ENCODE measurements at places on chromosomes 2 and 18.
A peak's percentile ranks its signal among the peaks of the same experiment; 100 is the strongest.

DNA sequence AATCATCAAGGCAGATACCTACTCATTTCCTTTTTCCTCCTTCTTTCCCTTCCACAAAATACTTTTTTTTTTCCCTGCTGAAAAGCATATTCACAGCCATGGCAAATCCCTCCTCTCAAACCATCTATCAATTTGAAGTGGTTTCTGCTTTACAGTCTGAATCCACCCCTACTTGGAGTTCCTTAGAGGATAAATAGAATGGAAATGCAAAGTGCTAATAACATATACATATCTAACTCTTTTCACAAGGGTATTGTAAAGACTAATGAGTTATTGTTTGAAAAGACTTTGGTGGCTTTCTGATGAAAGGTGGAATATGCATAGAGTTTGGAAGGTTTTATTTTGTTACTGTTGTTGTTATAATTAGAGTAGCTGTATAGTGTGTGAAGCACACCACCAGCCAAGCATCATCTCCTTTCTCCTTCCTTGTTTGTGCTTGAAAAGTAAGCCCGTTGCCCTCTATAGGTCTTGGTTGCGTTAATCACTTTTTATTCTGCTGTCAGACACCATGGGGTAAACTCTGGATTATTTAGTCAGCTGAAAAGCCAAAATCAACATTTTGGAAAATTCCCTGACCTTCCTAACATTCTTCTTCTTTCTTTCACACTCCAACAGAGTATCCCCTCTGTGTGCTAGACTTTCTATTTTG, 2126.9 kb upstream of the CELF4 start:
- no peak for DNase-seq

GRCh38 chr2:105125920-105126319, 88.1 kb downstream of the MRPS9 start:
- no peak for DNase-seq

DNA sequence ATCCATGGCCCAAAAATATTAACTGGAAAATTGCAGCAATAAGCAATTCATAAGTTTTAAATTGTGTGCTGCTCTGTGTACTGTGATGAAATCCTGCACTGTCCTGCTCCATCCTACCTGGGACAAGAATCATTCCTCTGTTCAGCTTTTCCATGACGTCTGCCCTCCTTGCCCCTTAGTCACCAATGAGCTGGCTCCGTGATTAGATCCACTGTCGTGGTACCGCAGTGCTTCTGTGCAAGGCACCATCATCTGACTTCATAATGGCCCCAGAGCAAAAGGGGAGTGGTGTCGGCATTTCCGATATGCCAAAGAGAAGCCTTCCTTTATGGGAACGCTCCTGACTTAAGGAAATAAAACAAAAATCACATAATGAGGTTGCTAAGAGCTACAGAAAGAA, 3.4 kb upstream of the FAHD2A start:
- DNase-seq, result no peak

DNA sequence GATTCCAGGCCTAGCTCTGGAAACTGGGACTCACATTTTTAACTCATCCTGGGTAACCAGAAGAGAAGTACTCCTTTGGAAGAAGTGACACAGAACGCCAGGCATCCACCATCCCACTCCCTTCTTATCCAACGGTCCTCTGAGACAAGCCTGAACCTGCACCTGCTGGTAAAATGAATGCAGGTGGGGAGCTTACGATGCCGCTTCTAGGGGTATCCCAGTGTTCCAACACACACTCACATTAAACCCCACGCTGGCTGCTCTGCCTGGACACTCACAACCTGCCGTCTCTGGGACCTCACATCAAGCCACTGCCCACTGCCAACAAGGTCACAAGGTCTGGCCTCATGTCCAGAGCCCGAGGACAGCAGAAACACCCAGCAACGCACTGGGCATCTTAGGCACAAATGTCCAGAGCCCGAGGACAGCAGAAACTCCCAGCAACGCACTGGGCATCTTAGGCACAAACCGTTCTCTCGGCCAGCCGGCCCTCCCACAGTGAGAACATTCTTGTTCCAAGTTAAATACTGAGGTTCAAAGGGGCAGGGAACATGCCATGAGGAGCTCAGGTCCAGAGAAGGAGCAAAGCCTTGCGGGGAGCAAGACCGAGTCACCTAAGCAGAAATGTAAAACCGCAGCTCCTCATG, 9.9 kb downstream of the SLC66A2 start:
- DNase-seq, result no peak

DNA sequence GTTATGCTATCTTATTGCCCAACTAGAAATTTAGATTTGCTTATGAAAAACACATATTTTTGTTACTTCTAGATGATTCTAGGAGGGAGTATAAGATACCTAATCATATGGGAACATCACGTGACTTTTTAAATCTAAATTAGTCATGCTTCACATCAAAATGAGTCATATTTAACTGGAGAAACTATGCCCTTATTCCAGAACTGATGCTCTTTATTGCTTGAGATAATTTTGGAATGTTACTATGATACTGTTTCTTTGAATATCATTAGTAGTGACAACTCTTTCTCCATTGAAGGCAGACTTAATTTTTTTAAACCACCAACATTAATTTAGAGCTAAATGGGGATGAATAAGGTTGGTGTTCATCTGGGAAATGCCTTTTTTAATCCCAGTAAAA, 19.9 kb upstream of the ELAC1 start:
- DNase-seq, result no peak

DNA sequence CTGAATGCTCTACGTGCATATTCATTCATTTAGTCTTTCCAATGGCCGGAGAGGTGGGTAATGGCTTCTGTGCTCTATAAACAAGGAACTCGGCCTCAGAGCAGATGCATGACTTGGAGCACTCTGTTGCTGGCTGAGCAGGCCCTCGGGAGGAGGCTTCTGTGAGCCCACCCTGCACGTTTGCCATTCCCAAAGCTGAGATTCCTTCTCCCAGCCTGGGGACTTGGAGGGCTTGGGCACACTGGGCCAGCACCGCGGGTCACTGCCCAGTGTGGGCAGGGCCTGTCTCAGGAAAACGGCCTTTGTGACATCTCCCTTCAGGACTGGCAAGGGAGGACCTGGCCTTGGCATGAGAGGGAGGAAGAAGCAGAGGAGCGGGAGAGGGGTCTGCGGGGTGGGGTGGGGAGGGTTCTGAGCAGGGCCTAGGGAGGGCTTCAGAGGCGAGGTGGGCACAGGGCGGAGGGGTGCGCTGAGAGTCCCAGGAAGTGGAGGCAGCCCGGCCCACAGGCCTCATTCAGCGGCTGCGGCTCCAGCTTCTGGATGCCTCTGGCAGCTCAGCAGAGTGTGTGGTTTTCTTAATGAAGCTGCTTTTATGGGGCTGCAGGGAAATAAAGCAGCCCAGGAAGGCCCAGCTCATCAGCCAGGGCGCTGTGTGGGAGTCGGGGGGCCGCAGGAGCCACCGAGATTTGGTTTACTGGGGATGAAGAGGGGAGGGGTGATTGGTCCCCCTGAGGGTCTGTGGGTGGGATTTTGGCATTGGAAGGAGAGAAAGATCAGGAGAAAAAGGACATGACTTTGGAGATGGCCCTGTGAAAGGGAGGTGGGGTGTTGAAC, 51.7 kb upstream of the OTOF start:
- DNase-seq, result no peak

DNA sequence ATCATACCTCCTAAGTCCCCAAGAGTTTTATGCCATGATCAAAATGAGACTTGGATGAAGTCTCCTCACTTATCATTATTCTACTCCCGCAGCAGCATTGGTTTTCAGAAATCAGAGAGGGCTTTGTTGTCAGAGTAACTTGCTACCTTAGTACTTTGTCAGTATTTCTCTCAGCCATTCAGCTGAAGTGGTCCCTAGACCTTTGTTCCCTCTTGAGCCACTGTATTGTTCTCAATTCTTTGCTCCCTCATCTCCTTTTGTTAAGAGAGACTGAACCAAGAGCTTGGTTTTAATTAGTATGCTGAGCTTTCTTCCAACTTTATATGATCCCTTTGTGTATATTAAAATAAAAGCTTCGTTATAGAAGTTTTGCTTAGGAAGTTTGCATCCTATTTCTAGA, 133.4 kb downstream of the DOCK10 start:
- DNase-seq, result peak; percentile 49

GRCh38 chr2:221283896-221284545, 288.1 kb downstream of the EPHA4 start:
- no peak for DNase-seq

DNA sequence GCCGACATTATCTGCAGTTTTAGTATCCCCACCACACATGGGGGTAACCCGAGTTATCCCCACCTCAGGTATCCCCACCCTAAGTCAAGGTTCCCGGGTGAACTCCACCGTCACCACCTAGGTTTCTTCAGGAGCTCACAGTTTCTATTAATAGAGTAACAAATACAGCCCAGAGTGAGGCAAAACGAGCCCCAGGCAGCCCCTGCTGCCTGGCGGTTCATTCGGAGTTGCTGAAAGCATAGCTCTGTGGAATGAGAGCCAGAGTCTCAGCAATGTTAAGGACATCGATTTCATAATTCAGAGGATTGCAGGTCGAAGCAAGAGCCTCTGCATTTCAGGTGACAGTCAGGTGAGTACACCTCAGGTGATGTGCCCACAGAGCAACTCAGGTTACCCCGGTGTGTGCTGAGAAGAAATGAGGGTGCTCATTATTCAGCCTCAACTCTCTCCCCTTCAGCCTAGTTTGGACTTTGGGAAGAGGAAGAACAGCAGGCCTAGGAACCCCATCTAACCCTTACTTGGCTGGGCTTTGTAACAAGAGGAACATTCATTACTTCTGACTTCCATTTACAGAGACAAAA, 10.7 kb downstream of the SATB2 start:
- DNase-seq, result no peak

GRCh38 chr2:64019083-64019974, at the start of gene VPS54:
Gene VPS54 (minus strand): TSS chr2:64019428. CDS start chr2:63983999, 35,429 bp downstream.
- peak; percentile 81 for DNase-seq

DNA sequence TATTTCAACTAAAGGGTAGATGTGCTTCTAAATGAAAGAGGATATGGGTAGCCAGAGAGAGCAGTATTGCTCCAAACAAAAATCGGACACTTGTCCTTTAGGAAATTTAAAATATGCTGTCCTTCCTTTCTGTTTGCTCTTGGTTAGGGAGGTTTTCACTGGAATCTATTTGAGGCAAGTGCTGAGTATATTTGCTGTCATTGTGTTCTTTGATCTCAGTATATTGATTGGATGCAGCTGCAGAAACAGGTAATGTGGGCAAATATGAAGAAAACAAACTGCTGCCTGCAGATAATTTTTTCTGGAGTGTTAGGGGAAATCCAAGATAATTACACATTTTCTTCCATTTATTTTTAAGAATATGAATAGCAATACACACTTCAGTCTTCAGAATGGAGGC, 410.2 kb downstream of the NCKAP5 start:
- no peak for DNase-seq

DNA sequence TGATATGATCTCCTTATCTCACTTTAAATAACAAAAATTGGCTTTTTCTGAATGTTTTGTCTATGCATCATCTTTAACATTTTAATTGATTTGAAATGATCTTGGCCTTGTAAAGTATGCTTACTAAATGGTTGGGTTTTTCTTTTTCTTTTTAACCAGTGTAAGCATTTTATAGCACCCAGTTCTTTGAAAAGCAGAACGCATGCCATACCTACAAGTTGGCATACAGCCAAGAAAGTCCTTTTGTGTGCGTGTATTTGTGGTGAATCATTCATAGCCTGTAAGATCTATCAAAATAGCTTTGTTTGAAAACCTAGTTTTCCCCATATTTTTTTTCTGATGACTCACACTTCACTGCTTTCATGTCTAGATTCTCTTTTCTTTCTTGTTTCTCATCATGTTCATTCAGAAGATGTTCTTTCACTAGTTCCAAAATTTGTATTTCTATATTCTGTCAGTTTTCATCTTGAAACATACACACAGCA, 4.1 kb upstream of the VRK2 start:
- no peak for DNase-seq

- no peak for DNase-seq
These were observed 86.1 kb downstream of the MSH2 start for GRCh38 chr2:47488870-47489584.

DNA sequence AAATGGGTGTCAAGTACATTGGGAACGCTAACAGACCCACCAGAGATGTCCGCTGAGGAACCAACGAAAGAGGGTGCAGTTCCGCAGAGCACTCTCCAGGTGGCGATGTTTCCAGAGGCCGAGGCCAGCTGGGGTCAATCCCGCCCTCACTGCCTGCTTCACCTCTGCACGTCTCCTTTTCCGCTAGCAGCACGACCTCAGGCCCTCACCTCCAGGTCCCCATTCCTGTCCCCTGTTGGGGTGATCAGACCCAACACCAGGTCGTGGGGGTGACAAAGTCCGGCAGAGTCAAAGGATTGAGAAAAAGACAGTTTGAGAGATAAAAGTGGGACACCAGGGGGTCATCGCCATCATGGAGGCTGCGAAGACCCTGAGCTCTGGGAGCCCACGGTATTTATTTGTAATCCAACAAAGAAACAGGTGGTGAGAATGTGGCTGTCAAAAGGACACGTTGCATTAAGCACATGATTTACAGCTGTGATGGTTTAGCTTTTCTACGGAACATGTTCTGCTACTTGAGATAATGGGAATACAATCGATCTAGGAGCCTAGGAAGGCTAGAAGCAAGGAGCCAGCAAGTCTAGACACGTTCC, 27.3 kb downstream of the ZAP70 start:
- peak; percentile 64 for DNase-seq

GRCh38 chr2:130899306-130899705, 62.6 kb downstream of the ARHGEF4 start:
- DNase-seq, result peak; percentile 17

Data from retina (tissue), 1 donor.